ENCODE measurements at places on chromosomes 4 and X. TPM values are rescaled to one million over a fixed set of nuclear protein-coding genes. Genes with fewer than 3 reads are reported as not detected.

Gene GABRG1
- total RNA-seq: not detected

Gene SOX3
- 0.78 TPM for total RNA-seq

Gene SLC25A53
- 1.0 TPM for total RNA-seq

Gene GAB3
- 0.14 TPM for total RNA-seq

Gene FAM184B
- not detected for total RNA-seq

Gene DMRTC1
- total RNA-seq: not detected

Data from Caki2 (cell line).